NCI-H774 (cell line): ENCODE measurements at places on chromosomes 3 and 15.

- no peak for DNase-seq
These were observed 163.3 kb downstream of the PLCH1 start for GRCh38 chr3:155581579-155581978.

DNA sequence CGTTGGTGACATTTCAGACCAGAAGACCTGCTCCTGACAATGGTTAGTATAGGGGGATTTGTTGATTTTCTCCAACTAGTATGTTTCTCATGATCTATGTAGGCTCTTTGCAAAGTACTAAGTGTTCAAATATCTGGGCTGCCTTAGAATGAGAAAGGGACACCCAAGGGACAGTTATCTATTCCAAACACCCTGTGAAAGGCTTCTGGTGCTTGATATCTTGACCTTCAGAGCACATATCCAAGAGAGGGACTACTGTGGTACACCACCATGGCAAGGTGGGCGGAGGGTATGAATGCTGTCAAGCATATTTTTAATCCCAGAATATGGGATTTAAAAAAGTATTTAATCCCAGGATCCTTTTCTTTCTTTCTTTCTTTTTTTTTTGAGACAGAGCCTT, 1.1 kb downstream of the FANCD2OS start:
- no peak for DNase-seq

DNA sequence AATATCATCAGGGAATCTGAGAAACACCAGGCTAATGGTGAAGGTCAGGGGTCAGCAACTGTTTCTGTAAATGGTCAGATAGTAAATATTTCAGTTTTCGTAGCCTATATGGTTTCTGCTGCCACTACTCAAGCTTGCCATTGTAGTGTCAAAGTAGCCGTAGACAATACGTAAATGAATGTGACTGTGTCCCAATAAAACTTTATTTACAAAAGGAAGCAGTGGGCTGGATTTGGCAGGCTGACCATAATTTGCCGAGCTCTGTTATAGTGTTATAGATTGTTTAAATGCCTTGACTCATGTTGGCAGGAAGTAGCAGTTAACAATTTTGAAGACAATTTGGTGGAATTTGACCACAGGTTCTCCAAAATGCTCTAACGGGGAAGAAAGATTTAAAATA, 548.2 kb downstream of the FOXP1 start:
- DNase-seq = no peak

GRCh38 chr3:136067211-136067610, 101.7 kb downstream of the PPP2R3A start:
- DNase-seq = no peak

GRCh38 chr3:139134678-139135372, 90.1 kb upstream of the PRR23C start:
- no peak for DNase-seq

GRCh38 chr15:94761574-94761973, 530.2 kb downstream of the MCTP2 start:
- no peak for DNase-seq

DNA sequence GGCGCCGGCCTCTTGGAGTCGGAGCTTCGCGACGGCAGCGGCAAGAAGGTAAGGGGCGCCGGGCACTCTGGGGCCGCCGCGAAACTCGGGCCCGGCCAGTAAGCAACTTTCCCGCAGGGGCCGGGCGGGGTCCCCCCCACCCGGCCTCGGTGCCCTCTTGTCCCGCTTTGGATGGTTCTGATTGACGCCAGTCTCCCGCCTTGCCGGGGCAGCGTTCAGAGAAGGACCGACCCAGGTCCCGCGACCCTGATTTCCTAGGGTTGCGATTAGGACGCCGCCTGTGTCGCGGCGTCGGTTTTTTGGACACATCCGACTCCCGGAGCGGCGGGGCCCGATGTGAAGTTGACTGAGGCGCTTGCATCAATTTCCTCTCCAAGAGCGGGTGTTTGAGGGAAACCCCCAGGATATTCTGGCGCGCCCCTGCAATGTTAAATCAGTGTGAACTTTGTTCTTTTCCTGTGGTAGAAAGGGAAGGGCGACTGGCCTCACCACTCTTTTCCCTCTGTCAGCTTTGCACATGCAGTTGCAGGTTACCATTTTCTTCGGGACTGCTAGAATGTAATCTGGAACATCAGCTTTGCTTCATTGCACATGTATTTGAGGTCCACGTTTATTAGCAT, 755 bp downstream of the PDE8A start:
- no peak for DNase-seq

- DNase-seq = no peak
These were observed 289.1 kb downstream of the GAP43 start for GRCh38 chr3:115912372-115912771.

DNA sequence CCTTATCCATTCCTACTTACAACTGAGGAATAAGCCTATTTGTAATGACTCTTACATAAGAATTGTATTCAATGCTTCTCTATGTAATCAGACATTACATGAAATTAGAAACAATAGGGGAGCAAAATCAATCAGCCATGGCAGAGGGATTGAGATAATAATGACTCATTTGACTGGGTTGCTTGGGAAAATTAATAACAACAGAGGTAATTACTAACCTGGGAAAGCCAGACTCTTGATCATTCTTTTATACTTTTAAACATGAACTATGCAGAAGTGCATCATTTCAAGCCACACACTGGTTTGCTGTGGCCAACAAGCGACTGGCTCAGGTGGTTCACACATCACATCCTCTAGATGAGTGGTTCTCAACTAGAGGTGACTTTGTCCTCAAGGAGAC, 126.3 kb upstream of the CRBN start:
- no peak for DNase-seq

DNA sequence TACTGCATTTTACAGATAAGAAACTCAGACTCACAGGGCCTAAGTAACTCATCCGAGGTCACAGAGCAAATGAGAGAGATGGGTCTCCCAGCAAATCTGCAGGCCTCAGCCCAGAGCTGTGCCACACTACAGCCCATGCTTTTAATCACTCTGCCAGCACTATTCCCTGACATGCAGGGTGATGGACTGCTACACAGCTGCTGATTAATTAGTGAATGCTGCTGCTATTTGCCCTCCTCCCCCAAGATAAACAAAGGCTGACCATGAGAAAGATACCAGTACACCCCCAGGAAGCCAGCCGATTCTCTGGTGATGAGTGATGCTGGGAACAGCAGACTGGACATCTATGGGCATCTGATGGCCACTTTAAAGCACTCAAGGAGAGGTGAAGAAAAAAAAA, 39.3 kb downstream of the RFTN1 start:
- no peak for DNase-seq

- no peak for DNase-seq
These were observed 120.4 kb upstream of the MEF2A start for GRCh38 chr15:99445272-99445850.

- no peak for DNase-seq
These were observed 40.5 kb downstream of the ARMC8 start for GRCh38 chr3:138227650-138228049.

GRCh38 chr3:78283994-78284393, 1244.1 kb downstream of the ROBO2 start:
- DNase-seq = no peak

- DNase-seq = peak; percentile 14
These were observed 66.9 kb upstream of the PRR23C start for GRCh38 chr3:139111392-139112229.

GRCh38 chr15:71611553-71612396, 198.6 kb upstream of the NR2E3 start:
- no peak for DNase-seq

DNA sequence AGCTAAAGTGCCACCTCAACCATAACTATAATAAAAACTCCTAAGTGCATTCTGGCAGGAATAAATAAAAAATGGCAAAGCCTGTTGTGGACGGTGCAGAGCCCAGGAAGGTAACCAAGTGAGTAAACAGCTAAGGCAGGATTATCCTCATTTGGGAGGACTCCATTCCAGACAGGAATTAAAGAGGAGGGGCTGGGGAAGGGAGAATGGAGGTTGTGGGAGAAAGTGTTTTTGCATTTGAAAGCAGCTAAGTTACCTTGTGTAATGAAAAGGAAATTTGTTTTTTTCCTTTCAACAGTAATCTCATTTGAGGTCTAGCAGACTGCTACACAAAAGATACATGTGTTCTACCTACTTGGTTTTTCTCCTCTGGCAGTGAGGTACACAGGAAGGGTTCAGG, 248.5 kb downstream of the TIGIT start:
- DNase-seq = no peak

- no peak for DNase-seq
These were observed 28.0 kb downstream of the MB21D2 start for GRCh38 chr3:192889679-192890078.

- DNase-seq = no peak
These were observed 233.0 kb downstream of the PTPRG start for GRCh38 chr3:61794341-61794740.

GRCh38 chr3:66822186-66823008, 175.7 kb upstream of the KBTBD8 start:
- peak; percentile 4 for DNase-seq
